ENCODE measurements at places on chromosomes 2 and 18.

DNA sequence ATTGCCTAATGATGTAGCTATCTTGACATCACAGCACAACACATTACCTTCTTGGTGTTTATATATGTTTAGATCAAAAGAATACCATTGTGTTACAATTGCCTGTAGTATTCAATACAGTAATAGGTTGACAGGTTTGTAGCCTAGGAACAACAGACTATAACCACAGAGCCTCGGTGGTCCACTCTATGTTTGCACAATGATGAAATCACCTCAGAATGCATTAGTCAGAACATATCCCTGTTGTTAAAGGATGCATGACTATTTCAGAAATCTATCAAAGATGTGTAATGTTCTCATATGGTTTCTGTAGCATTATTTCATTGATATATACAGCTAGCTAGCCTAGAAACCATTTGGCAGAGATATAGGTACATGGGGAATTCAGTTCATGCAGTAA lies 8.9 kb downstream of the METTL5 start:
- no peak for DNase-seq

- DNase-seq: no peak
These were observed 392.6 kb downstream of the HRH4 start for GRCh38 chr18:24853076-24853475.

GRCh38 chr2:141523199-141523598 lies 607.6 kb downstream of the LRP1B start:
- no peak for DNase-seq

DNA sequence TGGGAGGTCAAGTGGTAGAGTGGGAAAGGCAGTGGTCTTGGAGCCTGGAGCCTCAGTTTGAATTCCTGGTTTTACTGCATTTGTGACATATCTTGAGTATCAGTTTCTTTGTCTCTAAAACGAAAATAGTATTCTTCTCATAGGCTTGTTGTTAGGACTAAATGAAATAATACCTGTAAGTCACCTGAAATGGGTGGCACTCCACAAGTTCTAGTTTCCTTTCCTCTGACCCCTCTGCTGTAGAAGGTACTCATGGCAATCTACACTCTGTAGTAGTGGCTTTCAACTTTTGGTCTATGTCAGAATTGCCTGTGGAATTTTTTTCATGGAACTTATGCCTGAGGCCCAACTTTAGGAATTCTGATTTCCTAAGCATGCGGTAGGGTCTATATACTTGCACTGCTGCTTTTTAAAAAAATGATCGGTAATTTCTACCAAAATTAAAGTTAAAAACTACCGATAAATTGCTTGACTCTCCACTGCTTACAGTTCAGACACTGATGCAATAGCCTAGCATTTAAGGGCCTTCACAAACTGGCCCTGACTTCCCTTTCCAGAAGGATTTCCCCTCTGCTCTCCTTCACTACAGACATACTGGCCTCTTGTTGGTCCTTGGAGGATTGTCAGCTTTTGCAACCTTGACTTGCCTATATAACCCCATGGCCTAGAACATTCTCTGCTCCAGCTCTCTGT lies 47.2 kb downstream of the PLEK start:
- DNase-seq: no peak

- no peak for DNase-seq
These were observed 3.3 kb downstream of the ITGA6 start for GRCh38 chr2:172430678-172431077.

DNA sequence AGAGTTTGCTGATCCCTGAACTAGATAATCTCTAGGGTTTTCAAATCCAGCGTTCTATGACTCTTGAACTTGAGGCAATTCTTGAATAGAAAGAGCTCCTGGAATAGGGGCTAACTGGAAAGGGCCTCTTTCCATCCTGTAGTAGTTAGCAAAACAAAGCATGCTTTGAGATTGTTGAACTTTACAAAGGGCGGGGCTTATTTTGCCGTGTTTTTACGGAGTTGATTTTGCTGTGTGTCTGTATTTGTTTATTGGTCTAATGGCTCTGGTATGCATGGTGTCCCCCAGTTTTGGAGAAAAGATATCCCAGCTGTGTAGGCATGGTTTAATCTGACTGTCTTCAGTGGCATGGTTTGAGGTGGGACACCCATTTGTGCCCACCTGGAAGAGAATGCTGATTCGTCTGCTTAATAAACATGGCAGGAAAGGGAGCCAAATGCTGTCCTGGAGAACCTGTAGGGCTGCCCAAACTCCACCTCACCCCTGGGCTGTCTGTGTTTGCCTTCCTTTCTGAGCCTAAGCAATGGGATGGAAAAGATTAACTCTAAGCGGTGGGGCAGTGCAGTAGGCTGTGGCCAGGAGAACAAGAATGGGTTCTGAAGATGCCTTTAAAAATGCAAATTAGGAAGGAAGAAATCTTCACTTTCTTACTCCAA lies 74.1 kb upstream of the FOSL2 start:
- DNase-seq: no peak

DNA sequence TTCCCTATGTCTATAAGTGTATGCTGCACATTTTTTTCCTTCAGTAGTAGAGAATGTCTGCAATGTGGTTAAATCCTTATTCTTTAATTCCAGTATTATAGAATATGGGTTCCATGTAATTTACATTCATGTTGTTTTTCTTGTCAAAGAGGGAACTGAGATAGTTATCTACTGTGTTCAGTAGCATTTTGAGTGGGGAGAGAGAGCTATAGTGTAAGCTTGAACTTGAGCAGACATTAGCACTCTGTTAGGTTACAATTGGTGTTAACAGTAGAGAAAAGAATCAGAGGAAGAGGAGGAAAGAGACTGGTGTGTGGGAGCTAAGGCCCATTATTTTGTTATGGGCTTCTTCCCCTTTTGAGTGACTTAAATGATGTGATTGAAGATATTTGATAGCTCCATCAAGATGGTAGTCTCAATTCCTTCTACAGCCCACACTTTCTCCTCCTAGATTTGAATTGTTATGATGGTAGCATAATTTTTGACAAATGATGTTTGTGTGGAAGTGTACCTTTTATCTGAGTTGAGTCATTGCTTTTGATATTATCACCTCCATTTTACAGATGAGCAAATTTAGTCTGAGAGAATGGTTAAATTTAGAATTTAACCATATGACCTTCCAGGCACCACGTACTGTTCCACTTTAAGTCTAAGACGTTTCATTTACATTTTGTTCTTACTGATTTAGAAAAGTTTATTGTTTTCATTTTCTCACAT lies 71.3 kb downstream of the FMNL2 start:
- no peak for DNase-seq

GRCh38 chr18:23668731-23669130 lies 6.0 kb upstream of the ANKRD29 start:
- no peak for DNase-seq

DNA sequence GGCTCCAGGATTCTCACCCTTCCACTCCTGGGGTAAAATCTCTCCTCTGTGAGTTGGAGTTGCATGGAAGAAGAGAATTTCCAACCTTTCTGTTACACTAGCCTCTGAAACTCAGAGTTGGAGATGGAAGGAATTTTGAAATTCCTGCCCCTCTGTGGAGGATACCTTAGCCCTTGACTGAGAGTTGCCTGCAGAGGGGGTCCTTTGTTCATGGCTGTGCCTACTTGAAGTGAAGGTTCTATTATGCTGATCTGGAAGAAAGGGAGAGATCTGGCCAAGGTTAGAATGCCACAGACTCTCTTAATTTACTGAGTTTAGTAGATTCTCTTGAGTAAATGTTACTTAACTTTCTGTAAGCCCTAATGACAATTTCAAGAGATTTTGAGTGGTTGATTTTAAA lies 626.6 kb upstream of the GYPC start:
- no peak for DNase-seq

- DNase-seq: no peak
These were observed 26.0 kb downstream of the MAP3K20 start for GRCh38 chr2:173101687-173102086.

DNA sequence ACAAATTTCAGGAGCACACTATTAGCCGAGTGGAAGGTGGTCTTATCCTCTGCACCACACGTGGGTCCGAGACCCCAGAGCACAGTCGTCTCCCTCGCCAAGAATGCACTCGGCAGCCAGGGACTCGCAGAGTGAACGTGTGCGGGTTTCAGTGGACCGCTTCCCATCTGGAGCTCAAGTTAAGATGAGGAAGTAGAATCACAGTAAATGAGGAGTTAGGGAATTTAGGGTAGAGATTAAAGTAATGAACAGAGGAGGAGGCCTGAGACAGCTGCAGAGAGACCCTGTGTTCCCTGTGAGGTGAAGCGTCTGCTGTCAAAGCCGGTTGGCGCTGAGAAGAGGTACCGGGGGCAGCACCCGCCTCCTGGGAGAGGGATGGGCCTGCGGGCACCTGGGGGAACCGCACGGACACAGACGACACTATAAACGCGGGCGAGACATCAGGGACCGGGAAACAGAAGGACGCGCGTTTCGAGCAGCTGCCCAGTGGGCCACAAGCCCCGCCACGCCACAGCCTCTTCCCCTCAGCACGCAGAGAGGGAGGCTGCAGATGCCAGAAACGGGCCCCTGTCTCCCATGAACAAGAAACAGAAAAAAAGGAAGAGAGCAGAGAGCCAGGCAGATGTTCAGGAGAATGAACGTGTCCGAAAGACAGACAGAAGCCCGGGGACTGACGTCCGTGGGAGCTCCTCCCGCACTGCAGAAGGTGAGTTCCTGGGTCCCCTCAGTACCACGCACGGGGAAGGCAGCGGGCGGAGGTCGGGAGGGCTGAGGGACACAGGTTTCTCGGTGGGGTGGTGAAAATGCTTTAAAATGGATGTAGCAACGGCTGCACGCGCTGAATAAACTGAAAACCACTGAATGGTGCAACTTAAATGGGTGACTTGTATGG lies 5.4 kb upstream of the KCNG2 start:
- no peak for DNase-seq

DNA sequence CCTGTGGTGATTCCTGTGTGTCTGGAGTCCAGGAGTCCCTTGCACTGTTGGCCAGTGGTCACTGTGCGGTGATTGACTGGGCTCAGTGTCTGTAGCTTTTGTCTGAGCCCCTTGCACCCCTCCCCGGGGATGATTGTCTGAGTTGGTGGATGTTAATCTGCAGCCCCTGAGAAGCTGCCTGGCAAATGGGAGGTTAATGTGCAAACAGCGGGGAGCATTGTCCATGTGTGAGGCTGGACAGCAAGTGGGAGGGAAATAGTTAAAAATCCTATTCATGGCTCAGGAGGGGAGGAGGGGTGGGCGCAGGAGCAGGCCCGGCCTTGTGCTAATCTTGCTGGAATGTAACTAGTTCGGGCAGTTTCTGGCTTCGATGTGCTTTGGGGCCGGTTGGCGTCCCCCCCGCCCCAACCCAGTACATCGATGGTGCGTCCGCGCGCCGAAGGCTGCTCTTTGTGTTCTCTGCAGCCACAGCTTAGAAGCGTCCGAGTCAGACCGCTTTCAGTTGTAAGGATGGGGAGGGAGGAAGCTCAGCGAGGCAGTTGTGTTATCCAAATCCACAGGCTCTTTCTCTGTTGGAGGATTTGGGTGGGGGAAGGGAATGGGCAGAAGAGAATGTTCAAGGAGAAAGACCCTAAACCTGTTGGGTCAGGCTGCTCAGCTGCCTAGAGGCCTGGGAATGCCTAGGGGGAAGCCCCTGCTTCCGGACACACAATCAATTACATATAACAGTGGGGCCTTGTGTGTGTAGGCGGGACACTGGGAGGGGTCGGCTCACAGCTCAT lies 71.8 kb downstream of the TGOLN2 start:
- no peak for DNase-seq

DNA sequence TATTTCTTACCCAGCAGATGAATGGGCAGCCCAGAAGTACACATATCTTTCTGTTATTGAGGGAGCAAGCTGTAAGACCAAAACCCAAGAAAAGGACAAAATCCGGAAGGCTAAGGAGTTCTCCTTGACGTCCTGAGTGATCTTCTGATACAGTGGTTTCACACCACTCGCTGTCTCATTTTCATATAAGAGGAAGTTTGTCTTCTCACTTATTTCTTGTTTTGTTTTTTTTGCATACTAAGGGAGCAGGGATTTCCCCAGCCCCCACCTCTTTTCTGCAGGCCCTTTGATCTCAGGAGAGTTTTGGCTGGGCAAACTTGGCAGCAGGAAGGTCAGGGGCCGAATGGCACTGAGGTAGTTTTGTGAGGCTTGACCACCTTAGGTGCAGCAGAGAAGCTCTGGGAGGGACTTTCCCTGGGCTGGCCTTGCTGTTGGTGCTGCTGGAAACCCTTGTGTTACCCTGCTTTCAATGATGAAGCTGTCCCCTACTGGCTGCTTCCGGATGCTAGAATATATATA lies 13.3 kb downstream of the CHRNA1 start:
- no peak for DNase-seq

- DNase-seq: no peak
These were observed 139.4 kb downstream of the WDSUB1 start for GRCh38 chr2:159146996-159147666.

- DNase-seq: no peak
These were observed 69.6 kb downstream of the ZNF516 start for GRCh38 chr18:76425146-76426131.

DNA sequence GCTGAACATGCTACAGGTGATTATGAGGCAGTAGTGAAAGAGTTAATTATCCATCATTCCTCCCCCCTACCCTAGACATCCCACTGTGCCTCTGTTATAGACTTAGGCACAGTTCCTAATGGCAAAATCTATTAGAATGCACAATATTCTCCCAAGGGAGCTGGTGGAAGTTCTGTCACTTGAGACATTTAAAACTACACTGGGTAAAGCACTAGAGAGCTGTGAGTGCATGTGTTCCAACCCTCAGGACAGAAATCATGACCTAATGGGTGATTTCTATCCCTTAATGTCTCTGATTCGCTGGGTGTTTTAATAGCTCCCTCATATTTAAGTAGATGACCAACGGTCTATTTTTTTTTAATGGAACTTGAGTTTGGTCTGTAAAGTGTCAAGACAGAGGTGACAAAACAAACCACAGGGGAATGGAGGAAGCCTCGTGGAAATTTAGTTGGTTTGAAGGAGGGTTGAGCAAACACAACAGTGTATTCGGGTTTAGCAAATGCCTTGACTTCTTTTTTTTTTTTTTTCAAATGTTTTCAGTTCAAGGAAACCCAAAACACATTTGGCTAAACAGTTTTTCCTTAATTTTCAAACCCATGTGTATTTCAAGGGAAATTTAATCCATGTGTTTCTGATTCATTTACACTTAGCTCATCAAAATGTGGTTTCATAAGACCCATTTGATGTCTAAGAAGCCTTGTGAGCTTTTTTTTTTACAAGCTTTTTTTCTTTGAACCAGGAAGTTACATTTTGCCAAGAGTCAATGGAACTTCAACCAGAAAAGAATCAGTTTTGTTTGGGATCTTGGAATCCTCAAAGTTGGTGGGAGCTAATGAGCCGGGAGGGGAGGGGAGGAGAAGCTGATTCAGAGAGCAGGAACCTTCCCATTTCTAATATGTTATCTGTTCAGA lies 665.1 kb upstream of the ZEB2 start:
- DNase-seq: no peak

DNA sequence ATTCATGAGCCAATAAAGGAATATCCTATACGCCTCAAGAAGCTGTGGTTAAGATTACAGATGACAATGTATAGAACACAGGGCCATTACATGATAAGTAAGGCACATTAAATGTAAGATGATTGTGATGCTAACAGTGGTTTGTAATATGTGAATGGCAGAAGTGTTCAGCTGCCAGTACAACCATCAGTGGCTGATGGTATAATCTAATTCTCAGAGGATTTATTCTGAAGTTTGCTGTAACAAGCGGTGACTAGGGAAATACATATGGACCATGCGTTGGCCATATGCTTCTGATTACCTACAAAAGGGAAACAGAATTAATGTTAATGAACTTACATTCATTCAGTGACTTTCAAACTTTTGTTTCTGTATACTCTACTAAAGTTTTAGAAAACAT lies 750.8 kb upstream of the KLHL29 start:
- DNase-seq: no peak

- DNase-seq: no peak
These were observed 68.3 kb downstream of the MRO start for GRCh38 chr18:50751490-50751889.

GRCh38 chr2:43121580-43122314 lies 104.7 kb downstream of the ZFP36L2 start:
- no peak for DNase-seq
